Left ventricle myocardium inferior (tissue), 1 donor: ENCODE measurements at places on chromosomes 7 and 10. TPM values are rescaled to one million over a fixed set of nuclear protein-coding genes. Genes with fewer than 3 reads are reported as not detected.

ST7 gene
- total RNA-seq: 28.5 TPM

PAX2 gene
- not detected for total RNA-seq

DNA sequence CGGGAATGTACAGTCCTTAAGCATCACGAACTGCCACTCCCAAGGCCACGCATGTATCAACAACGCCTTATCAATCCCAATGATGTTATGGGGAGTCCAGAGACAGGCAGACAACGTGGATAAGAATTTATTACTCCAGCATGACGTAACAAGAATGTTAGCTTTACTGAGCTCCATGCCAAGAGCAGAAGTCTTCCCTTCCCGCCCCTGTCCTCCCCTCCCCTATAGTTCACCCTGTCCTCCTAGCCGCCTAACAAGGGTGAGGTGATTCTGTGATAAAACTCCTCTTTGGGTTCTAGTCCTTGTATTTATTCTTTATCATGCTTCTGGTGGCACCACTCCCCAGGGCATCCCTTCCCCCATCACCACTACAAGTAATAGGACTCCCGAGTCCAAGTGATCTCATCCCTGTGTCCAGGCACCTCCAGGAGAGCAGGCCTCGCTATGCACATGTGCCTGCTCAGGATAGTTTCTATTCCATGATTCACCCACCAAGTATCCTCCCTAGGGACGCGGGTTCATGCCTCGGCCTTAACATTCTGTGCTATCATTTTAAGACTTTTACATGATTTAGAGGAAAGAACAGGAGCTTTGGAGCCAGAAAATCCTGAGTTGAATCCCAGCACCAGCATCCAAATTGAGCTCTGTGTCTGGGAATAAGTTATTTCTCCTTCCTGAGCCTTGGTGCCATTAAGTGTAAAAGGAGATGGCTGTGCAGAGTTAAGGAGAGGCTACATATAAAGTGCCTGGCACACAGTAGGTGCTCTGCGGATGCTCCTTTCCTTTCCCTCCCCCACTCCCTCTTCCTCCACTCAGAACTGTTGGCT is 15.4 kb downstream of the GSDME start:
- no peak for DNase-seq

GRCh38 chr10:103635580-103635979 is 142.1 kb downstream of the NEURL1 start:
- DNase-seq: no peak

- no peak for DNase-seq
Measured at GRCh38 chr7:127706766-127707165, 54.8 kb downstream of the SND1 start.

DNA sequence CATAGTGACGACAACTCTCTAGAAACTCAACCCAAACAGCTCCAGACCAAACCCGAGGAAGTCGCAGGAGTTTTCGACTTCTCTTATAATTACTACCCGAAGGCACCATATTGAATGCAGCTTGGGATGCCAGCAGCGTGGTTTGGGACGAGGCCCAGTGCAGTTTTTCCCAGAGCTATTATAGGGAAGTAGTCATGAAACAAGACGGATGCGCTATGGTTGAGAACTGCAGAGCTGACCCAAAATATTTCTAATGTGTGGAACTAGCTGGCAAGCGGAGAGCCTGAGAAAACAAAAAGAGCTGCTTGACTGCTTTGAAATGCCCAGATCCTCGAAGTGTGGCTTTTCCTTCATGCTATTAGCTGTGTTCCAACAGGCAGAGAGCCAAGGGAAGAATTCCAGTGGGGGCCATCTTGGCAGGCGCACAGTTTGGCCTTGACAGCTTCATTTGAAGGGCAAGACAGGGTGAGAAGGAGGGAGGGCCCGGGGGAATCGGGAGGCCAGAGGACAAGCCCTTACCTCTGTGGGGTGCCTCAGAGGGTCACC is 122.7 kb downstream of the CUL2 start:
- DNase-seq: peak; percentile 44

DNA sequence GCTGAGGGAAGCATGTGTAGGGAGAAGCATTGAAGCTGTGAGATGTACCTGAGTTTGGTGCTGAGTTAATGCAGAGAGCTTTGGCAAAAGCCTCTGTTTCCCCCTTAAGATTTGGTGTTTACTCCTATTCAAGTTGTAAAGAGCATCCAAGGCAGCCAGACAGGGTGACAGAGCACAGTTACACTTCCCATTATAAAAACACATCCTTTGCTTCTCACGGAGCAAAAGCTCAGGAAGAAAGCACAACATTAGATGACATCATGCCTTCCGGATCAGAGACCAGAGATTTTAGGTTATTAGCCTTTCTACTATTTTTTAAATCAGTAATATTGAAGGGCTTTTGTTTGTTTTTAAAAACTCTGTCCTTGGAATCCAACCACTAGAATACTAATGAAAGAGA is 182.9 kb downstream of the DOCK4 start:
- no peak for DNase-seq

DNA sequence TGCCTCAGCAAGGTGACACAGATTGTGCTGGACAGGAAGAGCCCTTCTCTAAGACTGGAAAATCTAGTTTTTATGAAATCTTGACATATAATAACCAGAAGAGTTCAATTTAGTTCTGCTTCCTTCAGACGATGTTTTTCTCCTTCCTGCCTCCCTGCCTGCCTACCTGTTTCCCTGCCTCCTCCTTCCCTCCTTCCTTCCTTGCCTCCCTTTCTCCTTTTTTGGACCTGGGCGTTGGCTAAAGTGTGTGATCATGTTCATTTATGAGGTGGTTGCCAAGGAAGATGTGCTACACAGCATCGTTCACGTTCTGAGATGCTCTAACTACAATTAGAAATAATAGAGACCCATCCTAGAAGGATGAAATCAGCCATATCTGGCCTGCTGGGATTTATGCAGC is 224.6 kb downstream of the PHTF2 start:
- no peak for DNase-seq

DNA sequence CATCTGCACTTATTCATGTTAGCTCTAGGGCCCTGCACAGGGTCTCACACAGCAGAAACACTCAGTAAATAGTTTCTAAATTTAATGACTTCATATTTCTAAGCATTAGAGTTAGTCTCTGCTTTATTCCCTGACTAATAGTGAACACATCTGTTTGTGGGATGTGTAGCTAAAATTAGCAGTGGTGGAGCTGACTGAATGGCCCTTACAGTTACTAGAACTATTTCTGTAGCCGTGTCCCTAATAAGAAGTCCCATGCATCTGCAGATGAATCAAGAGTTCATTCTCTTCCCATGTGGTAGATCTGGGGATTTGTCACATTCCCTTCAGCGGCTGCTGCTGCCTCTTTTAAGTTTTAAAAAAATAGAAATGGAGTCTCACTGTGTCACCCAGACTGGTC is 11.7 kb downstream of the MAP3K8 start:
- DNase-seq: no peak

DNA sequence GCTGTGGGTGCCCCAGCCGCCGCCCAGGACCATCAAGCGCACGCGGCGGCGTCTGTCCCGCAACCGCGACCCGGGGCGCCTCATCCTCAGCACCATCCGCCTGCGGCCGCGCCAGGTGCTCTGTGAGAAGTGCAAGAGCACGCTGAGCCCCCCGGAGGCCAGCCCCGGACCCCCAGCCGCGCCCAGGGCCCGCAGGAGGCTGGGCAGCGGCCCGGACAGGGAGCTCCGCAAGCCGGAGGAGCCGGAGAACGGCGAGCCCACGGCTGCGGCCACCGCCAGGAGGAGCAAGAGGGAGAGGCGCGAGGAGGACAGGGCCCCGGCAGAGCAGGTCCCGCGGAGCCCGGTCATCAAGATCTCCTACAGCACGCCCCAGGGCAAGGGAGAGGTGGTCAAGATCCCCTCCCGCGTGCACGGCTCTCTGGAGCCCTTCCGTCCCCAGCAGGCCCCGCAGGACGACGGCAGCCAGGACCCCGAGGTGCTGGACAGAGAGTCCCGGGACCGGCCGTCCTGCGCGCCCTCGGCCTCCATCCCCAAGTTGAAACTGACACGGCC is 8.0 kb downstream of the PWWP2B start:
- no peak for DNase-seq
